ENCODE measurements at places on chromosomes 5 and 9. TPM values are rescaled to one million over a fixed set of nuclear protein-coding genes. Genes with fewer than 3 reads are reported as not detected.

The GPR151 gene
- total RNA-seq, result not detected

The OLFM1 gene
- 7.9 TPM for total RNA-seq

The CYSRT1 gene
- 3.6 TPM for total RNA-seq

DNA sequence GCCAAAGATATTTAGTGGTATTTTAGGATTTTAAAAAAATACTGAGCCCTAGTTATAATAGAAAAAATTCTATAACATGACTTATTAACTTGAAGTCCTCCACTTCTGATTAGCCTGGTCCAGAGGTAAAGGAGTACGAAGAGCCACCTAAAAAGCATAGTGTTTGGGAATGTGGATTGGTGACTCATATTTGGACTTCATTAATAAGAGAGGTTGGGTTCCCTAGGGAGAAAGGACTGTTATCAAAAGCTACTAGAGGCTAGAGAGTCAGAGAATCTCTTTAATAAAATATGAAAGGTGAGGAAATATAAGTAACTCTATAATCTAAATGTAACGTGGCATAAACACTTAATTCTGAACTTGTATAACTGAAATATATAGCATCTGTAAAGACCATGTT lies 180.7 kb upstream of the TARS1 start:
- H3K4me3 ChIP-seq, result no peak overlapping the region
- no peak overlapping the region for H3K27ac ChIP-seq
- no peaks in the 10 kb centered on the region for H3K27me3 ChIP-seq
- no peak for DNase-seq
- H3K36me3 ChIP-seq, result no peaks in the 10 kb centered on the region
- H3K4me1 ChIP-seq, result no peaks in the 10 kb centered on the region

GRCh38 chr5:51696122-51696521 lies 312.9 kb downstream of the ISL1 start:
- H3K36me3 ChIP-seq, result no peaks in the 10 kb centered on the region
- H3K27me3 ChIP-seq, result no peaks in the 10 kb centered on the region
- no peaks in the 10 kb centered on the region for H3K4me1 ChIP-seq
- DNase-seq, result no peak

- no peak overlapping the region for H3K4me3 ChIP-seq
- H3K36me3 ChIP-seq, result no peaks in the 10 kb centered on the region
- no peak overlapping the region for H3K27ac ChIP-seq
- H3K27me3 ChIP-seq, result peaks cover 71% of the 10 kb centered on the region
- no peak for DNase-seq
- no peaks in the 10 kb centered on the region for H3K4me1 ChIP-seq
Observed at GRCh38 chr5:151647320-151647861, 39.3 kb downstream of the SPARC start.
